ENCODE measurements at places on chromosomes 1 and 21. TPM values are rescaled to one million over a fixed set of nuclear protein-coding genes. Genes with fewer than 3 reads are reported as not detected.
A peak's percentile ranks its signal among the peaks of the same experiment; 100 is the strongest.

- no peak for DNase-seq
Observed at GRCh38 chr1:26220199-26220912, 13.6 kb upstream of the CEP85 start.

PLEKHN1 gene
- 3.0 TPM for total RNA-seq

DNA sequence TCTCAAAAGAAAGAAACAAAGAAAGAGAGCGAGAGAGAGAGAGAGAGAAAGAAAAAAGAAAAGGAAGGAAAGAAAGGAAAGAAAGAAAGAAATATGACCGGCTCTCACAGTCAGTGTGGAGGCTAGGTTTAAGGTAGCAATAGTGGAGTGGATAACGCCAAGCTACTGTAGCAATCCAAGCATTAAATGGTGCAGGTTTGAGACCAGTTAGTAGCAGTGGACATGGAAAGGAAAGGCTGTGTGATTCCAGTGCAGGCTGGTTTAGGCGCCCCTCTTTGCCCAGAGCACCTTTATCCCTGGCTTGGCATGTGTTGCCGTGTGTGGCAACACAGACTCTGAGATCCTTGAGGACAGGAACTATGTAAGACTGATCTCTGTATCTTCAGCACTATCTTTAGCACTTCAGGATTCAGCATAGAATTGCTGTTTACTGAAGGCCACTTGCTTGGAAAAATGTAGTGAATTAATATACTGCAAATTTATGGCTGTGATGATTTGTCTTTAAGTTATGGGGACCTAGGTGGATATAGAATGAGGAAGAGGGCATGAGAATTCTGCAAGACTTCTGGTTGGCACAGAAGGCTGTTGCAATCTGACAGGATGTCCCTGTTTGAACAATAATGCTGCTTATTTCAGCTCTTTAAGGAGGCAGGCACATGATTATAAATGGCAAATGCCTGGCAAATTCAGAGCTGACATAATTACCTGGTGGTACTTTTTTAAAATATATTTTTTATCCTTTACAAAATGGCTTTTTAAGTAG is 10.8 kb upstream of the OSBPL9 start:
- no peak for DNase-seq

DNA sequence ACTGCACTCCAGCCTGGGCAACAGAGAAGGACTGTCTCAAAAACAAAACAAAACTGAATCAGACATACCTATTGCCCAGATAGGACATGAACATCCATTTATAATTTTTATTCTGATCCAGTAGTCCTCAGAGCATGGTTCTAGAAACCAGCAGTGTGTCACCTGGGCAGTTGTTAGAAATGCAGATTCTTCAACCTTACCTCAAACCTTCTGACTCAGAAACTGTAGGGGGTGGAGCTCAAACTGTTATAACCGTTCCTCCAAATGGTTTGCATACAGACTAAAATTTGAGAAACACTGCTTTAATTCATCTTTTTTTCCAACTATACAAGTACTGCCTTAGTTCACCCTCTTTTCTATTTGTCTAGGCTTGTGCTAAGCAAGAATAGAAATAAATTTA is 6.0 kb downstream of the NASP start:
- DNase-seq, result no peak

PRKAA2 gene
- total RNA-seq, result 8.1 TPM

MAN1C1 gene
- 10.4 TPM for total RNA-seq

DNA sequence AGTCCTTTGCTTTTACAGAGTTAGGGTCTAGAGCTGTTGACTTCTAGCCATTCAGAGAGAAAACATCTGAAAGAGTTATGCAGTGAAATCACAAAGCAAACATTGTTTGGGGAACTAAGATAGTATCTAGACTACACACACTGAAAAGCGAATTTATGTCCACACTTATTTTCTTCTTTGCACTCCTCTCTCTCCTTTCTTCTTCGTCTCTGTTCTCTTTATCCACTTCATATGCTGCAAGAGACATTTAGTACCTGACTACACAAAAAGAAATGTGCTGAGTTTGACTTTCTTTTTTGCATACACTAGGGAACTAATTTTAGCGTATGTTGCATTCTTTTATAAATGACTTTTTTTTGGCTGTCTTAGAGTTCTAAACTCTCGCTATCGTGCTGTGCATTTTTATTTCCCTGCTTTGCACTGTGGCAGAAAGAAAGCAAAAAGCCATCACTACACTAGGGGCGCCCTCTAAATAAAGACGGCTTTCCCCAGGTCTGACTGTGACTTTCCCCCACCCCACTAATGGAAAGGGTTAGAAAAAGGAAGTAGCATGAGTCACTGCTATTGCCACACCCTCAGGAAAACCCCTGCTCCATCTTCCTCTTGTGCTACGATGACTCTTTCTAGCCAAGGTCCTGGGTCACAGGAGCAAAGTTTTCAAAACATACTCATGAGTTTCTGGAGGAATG is 65.7 kb downstream of the MAP3K7CL start:
- DNase-seq, result no peak

DNA sequence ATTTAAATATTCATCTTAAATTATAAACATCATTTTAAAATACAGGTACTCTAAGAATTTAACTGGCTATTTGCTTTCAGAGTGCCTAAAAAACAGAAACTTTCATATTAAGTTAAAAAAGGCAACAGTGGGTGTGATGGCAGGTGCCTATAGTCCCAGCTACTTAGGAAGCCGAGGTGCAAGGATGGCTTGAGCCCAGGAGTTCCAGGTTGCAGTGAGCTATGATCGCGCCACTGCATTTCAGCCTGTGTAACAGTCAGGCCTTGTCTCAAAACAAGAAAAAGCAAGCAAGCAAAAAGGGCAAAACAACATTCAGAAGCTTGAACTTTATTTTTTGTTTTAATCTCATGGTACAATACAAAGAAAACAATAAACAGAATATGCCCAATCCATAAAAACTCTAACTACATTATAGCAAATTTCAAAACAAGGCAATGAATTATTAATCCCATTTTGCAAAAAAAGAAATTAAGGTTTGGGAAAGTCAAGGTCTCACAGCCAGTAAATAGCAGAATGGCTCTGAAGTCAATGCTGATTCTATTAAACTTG is 15.2 kb downstream of the ENAH start:
- DNase-seq, result no peak

DPT gene
- total RNA-seq, result 0.11 TPM

SPRR2F gene
- total RNA-seq, result not detected

DNA sequence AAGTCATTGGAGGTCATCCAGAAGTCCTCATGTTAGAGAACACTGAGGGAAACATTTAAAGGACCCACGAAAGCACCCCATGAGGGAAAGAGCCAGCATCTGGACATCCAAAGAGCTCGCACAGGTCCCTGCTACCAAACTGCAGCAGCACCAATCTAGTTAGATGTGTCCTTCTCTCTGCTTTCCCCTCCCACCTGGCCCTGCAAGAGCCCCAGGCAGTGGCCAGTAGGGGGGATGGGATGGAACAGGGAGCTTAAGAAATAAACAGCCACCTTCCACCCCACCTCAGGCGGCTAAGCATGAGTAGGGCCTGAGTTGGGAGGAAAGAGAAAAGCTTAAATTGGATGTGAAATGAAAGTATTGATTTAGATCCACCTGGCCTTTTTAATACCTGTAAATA is 175.9 kb upstream of the KCND3 start:
- DNase-seq, result peak; percentile 22

DNA sequence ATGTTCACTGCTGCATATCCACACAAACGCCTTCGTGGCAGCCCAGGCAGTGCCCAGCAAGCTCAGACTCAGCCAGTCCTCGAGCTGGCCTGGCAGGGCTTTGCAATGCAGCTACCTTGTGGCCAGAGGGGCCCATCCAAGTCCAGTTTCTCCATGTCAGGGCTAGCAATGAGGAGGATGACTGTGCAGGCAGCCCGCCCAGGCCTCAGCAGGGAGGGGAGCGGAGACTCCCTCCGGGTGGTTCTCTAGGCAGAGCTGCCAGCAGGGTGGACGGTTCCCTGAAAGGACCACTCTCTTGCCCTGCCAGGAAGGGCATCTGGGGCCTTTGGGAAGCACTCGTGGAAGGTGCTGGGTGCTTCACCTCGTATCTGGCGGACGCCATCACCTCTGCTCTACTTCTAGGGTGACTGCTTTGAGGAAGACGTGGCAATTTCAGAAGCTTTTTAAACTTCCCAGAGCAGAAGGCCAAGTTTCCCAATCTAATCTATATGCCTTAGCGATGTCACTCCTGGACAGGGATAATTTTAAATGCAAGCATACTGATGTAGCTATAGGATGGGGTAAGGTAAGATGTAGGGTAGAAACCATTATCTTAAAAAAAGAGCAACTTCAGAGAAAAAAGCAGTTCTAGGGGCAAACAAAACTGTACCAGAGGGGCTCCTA is 56.2 kb downstream of the RUNX1 start:
- no peak for DNase-seq

AMPD1 gene
- not detected for total RNA-seq

- DNase-seq, result no peak
Observed at GRCh38 chr1:151384584-151384983, 12.1 kb upstream of the SELENBP1 start.

- no peak for DNase-seq
Observed at GRCh38 chr21:26534517-26534916, 38.6 kb downstream of the CYYR1 start.

PTCH2 gene
- total RNA-seq, result 1.1 TPM

DNA sequence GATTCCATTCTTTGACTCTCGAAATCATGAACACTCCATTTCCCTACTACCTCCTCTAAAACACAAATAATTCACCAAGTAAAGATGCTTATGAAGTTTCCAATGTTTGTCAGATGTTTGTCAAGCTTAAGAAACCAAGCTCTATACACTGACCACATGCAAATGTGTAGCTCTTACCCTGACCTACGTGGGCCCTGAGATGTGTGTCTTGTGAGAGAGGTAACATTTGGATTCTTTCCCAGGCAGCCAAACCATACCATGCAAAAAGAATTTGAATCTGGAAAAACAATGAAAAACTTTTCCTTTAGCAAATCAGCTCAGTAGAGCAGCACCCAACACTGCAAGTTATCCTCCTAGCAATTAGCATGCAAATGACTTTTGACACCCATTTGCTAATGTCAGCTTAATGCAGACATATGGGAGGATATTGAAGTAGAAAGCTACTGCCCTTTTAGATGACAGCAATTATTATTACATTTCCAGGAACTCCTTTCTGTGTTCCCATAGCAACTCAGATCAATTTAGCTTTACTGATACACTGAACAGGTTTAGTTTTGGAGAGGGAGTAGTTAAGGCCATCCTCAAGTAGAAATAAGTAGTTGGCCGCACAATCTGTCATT is 83.2 kb upstream of the RGS4 start:
- no peak for DNase-seq

DNA sequence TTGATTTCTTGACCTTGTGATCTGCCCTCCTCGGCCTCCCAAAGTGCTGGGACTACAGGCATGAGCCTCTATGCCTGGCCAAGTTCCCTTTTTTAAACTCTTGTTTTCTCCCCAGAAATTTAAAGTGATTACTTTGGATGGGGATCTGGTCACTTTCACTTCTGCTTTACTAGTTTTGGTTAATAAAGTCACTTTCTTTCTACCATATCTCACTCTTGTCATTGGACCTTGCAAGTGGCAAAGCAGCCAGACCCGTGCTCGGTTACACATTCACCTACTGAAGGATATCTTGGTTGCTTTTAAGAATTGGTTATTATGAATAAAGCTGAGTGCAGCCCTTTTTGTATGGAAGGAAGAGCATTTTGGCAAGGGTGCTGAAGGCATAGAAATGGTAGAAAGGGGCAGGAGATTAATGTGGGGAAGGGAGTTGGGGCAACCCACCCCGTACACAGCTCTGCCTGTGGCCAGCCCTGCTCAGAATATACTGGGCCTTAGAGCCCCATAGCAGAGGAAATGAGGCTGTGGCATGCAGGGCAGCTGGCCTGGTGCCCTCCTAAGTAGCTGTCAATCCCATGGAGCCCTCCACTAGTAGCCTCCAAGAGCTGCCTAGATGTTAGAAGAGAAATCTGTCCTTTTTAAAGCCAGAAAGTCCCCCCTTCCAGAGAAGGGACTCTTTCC is 40.7 kb downstream of the CD2 start:
- DNase-seq, result no peak

DNA sequence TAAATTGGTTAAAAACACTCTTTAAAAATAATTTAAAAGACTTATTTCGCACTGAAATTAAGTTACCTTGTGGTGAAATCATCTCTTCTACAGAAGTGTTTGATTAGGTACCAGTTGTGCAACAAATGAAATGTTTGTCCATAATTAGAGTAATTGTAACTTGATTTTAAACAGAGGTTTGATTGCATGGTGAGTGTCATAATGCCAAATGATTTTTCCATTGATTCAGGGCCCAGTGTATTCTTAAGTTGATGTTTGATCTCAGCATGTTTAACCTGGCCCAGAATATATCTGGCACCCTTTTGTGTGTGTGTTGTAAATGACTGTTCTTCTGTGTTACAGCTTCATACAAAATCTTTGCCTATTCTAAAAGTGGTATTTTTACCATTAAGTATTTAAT is 28.5 kb downstream of the LRRC8B start:
- no peak for DNase-seq

DNA sequence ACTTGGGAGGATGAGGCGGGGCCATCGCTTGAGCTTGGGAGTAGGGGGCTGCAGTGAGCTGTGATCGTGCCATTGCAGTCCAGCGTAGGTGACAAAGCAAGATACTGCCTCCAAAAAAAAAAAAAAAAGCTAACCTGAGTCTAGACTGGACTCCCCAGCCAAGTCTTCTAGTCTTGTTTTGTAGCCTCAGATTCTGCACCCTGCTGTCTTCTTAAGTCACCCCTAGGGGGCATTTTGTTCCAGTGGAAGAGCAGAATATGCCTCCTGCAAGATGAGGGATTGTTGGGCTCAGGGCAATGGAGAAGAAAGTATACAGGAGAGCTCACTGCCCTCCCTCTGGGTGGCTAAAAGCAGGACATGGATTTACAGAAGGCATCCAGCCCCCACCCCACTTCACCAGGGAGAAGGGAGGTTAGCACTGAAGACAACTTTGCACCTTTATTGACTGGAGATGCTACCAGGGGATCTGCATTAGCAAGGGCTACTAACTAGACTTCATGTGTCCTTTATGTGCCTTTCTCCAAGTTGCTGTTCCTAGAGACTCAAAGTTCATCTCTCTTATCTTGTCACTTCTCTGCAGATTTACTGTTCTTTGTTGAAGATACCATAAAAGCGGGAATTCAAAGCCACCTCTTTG is 15.3 kb upstream of the RNF187 start:
- DNase-seq, result no peak

- no peak for DNase-seq
Observed at GRCh38 chr1:24300971-24301784, 18.0 kb upstream of the GRHL3 start.

GRCh38 chr21:32279377-32279680 is 480 bp upstream of the MIS18A start:
- no peak for DNase-seq

GRCh38 chr1:22018583-22019559 is 17.4 kb downstream of the CELA3A start:
- no peak for DNase-seq

- no peak for DNase-seq
Observed at GRCh38 chr1:228799924-228800323, 64.6 kb downstream of the RHOU start.

CRYBG2 gene
- total RNA-seq, result 14.4 TPM
